ENCODE measurements at places on chromosomes 1 and 21. TPM values are rescaled to one million over a fixed set of nuclear protein-coding genes. Genes with fewer than 3 reads are reported as not detected.

Gene F13B
- total RNA-seq = not detected

Gene SYT11
- 16.5 TPM for total RNA-seq

Gene SERPINC1
- total RNA-seq = 0.35 TPM

Gene KRTAP21-2
- not detected for total RNA-seq

- DNase-seq = no peak
Measured at GRCh38 chr1:43143441-43143888, 28.6 kb downstream of the EBNA1BP2 start.

DNA sequence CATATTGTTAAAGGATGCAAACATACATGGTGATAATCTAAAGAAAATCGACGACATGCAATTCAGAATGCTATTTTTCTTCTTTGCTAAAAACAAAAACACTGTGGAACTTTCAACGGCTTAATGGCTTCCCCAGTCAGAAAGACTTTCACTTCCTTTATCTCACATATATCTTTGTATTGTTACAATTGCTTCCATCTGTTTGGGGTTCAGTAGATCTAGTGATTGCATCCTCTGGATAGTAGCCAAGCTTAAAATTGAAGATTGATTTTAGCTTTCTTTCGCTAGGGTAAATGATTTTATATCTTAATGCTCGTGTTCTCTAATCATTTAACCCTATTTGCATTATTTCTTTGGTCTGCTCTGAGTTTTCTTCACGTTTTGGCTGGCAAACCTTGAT, 31.8 kb upstream of the ADAMTS1 start:
- no peak for DNase-seq

DNA sequence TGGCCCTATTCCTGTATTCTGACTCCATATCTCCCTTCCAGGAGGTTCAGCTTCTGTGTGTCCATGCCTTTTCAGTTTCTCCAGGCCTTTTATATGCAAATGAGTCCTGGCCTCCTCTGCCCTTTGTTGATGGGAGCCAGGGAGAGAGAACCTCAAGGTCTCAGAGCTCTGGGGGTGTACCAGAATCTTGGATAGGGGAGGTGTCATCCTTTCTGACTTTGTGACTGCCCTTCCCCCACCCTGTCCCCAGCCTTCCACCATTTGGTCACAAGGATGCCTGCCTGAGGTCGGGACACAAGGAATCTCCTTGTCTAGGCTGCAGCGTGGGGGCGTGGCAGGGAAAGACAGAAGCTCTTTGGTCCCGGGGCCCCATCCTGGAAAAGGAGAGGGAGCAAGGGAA, 18.6 kb downstream of the LURAP1 start:
- no peak for DNase-seq

- no peak for DNase-seq
Measured at GRCh38 chr1:68955424-68955823, 458.5 kb upstream of the DEPDC1 start.

- DNase-seq = no peak
Measured at GRCh38 chr1:98496256-98496995, 165.1 kb upstream of the SNX7 start.

- no peak for DNase-seq
Measured at GRCh38 chr1:29956349-29957030, 720.2 kb downstream of the PTPRU start.

DNA sequence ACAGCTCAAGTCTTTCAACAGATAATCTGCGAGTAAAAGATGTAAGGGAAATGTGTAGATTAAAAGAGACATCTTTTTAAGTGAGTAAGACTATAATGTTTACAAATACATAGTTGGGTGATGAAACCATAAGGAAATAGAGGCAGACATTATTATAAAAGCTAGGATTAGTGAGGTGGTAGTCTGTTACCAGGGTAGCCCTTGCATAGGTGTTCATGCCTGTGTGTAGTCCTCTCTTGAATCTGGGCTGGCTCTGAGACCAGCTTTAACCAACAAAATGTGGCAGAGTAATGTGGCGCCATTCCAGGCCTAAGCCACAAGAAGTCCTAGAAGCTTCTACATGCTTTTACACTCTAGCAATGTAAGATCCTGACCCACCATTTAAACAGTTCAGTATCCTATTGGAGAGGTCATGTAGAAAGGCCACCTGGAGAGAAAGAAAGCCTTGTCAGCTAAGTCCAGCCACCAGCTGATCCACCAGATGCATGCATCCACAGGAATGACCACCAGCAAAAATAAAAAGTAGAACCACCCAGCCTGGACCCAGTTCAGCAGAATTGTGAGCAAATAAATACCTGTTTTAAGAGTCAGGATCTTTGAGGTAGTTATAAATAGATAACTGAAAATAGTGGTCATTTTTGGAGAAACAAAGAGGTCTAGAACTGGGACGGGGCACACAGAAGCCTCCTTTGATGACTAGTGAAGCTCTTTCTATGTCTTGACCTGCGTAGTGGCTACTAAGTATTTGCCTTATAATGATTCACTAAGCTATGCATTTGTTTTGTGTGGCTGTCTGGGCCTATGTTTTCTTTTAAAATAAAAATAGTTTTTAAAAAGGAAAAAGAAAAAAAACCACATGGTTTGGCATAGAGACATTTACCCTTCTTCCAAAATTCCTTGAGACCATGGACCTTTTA, 8.1 kb downstream of the NIBAN1 start:
- no peak for DNase-seq

GRCh38 chr1:238196516-238196915, 305.8 kb upstream of the ZP4 start:
- no peak for DNase-seq

- DNase-seq = no peak
Measured at GRCh38 chr1:25654109-25654660, 37.6 kb downstream of the MAN1C1 start.

GRCh38 chr1:21706151-21706835, 37.1 kb upstream of the RAP1GAP start:
- no peak for DNase-seq

- no peak for DNase-seq
Measured at GRCh38 chr1:64599242-64599641, 129.3 kb downstream of the CACHD1 start.

DNA sequence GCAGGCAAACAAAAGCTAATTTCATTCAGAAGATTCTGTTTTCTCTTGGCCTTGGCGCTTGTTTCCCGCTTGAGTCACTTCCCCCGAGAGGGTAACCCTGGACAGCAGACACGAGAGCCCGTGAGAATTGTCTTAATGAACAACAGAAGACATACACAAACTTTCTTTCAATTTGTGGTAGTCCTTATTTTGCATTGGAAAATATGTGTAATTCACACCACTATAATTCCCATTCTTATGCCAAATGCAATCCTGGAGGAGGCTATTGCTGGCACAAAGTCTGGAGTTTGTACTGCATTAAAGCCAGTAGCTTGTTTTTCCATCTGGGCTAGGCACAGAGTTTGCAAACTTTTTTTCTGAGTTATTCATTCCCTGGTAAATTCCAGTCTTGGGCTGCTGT, 109.8 kb upstream of the IVNS1ABP start:
- DNase-seq = peak; percentile 51

All from left cardiac atrium (tissue), 4 donors.